Stomach (tissue), 19 donors: ENCODE measurements at places on chromosomes 5 and 9. TPM values are rescaled to one million over a fixed set of nuclear protein-coding genes. Genes with fewer than 3 reads are reported as not detected.

DNA sequence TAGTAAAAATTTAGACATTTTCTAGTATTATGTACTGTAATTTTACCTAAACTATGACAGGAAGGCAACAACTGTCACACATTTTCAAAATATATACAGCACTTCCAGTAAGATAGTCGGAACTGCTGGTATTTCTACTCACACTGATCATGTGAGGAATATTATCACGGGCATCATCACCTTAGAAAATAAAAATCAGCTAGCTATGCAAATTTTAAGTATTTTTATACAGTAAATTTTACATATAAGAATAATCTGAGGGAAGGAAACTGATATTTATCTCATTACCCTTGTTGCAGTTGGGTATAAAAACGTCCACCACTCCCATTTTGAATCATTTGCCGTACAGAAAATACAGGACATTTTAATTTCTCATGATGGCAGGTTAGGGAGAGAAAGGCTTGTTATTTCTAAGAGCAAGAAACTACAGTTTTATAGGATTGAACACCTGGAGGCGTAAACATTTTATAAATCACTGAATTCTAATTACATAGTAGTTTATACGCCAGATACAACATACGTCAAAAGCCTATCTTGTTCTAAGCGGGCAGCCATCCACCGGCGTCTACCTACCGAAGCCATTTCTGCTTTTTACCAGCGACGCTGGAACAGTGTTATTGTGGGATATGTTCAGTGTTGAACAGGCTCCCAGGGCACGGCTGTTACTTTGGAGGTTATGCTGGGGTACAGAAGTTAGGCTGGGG lies 729 bp upstream of the TNPO1 start:
- DNase-seq = no peak

- DNase-seq = no peak
Observed at GRCh38 chr5:16061163-16061562, 118.4 kb downstream of the MARCHF11 start.

- DNase-seq = no peak
Observed at GRCh38 chr5:169817031-169817430, 163.3 kb downstream of the INSYN2B start.

DNA sequence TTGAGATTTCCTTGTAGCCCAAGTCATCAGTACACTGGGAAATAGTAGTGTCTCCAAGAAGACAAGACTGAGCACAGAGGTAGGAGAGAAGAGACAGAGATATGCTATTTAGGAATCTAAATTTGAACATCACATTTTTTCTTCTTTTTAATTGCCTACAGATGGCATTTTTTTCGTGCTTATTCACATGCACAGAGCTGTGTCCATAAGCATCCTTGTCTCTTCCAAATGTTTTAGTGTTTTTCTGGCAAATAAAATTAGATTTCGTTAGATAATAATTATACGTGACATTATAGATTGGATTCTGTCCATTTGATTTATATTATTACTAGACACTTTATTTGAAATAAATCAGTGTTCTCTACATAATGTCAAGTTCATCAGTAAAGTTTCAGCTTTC lies 80.9 kb downstream of the PRR16 start:
- no peak for DNase-seq

GRCh38 chr9:113621980-113622379 lies 158.5 kb downstream of the RGS3 start:
- DNase-seq = no peak

- DNase-seq = peak; percentile 34
Observed at GRCh38 chr5:57117596-57117995, 56.3 kb upstream of the GPBP1 start.

DNA sequence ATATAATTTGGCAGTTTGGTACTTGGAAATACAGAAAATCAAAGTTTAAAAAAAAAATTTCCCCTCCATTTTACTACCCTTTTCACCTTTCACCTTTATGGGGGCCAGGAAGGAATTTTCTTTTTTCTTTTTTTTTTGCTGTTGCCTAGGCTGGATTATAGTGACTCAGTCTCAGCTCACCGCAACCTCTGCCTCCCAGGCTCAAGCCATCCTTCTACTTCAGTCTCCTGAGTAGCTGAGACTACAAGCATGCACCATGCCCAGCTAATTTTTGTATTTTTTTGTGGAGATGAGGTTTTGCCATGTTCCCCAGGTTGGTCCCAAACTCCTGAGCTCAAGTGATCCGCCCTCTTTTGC lies 9.1 kb downstream of the CHMP5 start:
- DNase-seq = no peak

- no peak for DNase-seq
Observed at GRCh38 chr5:132475987-132476875, 14.3 kb downstream of the IRF1 start.

- DNase-seq = no peak
Observed at GRCh38 chr5:144125163-144125726, 45.2 kb downstream of the YIPF5 start.

- DNase-seq = no peak
Observed at GRCh38 chr5:150469718-150470469, 20.4 kb upstream of the RPS14 start.

DNA sequence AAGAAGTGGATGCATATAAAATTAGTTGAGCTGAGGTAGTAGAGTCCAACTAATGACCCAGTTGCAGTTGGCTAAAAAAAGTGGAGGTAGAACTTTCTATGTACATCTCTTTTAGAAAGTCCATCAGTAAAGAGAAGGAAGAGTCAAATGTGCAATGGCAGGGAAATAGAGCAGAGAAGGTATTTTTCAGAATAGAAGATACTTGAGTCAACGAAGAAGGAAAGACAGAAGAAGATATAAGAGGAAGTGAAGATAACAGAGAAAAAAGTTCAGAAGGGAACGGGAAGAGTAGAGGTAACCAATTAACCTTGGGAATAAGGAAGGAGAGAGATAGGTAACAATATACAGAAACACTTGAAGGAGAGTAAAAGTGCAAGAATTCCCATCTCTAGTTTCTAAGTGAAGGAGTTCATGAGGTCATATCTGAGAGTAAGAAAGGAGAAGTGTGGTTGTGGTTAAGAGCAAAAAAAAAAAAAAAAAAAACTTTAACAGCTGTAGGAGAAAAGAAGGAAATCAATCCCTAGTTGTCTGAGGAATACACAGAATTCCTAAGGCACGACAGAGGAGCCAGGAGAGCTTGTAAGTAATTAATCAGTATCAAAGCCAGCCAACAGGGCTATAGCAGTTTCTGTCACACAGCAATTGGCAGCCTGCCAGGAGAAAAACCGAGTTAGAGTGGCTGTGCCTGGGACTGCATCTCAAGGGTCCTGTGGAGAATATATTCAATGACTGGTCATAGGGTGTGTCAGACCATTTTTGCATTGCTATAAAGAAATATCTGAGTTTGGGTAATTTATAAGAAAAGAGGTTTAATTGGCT lies 61.0 kb downstream of the ARL15 start:
- peak; percentile 38 for DNase-seq

- no peak for DNase-seq
Observed at GRCh38 chr5:142250119-142250518, 74.7 kb downstream of the SPRY4 start.

DNA sequence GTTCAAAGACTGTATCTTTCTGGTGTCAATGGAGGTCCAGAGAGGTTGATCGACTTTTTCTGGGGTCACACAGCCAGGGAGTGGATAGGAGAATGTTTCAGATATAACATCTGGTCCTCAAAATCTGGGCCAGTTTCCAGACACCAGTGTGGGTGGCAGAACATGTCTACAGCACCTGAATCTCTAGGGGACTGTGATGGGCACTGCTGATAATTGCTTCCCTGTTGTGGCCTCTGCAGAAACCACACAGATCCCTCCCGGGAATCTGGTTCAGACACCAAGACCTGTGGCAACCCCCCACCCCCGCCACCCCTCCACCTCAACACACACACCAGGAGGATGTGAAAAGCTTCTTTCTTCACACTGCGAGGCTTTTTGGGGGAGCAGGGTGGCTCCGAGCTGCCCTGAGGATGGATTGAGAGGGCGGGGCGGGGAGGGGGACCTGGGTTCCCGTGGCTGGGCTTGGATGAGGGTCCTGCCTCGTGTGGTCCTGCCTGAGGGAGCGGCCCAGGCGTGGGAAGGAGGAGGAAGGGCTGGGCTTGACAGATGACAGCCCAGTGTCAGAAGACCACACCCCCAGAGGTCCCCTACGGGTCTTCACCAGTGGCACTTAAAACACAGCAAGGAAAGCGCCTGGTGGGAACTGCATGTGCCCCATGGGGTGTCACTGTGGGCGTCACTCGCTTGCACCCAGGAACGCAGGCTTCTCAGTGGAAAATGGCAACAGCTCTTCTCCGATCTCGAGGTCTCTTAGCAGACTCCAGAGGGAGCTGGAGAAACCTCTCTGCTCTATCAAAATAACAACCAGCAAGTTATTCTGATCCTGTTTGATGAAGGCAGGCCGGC lies 55.2 kb downstream of the TRIP13 start:
- no peak for DNase-seq

ANKRA2 gene
- total RNA-seq = 65.5 TPM

CDH6 gene
- total RNA-seq = not detected
